ENCODE measurements at places on chromosomes 11 and 22. TPM values are rescaled to one million over a fixed set of nuclear protein-coding genes. Genes with fewer than 3 reads are reported as not detected.

FGF4 gene
- not detected for total RNA-seq

APOL5 gene
- not detected for total RNA-seq

PRG2 gene
- not detected for total RNA-seq

CASP12 gene
- 1.2 TPM for total RNA-seq

DEFB131B gene
- not detected for total RNA-seq

OR51E2 gene
- 2.5 TPM for total RNA-seq

C11orf65 gene
- total RNA-seq, result not detected

EI24 gene
- 80.3 TPM for total RNA-seq

NUP50 gene
- 15.9 TPM for total RNA-seq

SERHL2 gene
- 3.1 TPM for total RNA-seq

NRIP3 gene
- 1.8 TPM for total RNA-seq

MS4A15 gene
- total RNA-seq, result not detected

VSIG10L2 gene
- not detected for total RNA-seq

PITPNB gene
- total RNA-seq, result 94.0 TPM

OR4A5 gene
- not detected for total RNA-seq

BLID gene
- total RNA-seq, result not detected

PACS1 gene
- 32.7 TPM for total RNA-seq

MIAT gene
- 0.62 TPM for total RNA-seq

TTC36 gene
- 2.1 TPM for total RNA-seq

AQP11 gene
- total RNA-seq, result not detected

CELSR1 gene
- 4.8 TPM for total RNA-seq

TMEM126B gene
- total RNA-seq, result 40.2 TPM

NCAM1 gene
- 61.5 TPM for total RNA-seq

KCNJ1 gene
- not detected for total RNA-seq

ACCS gene
- total RNA-seq, result 4.5 TPM

KCNQ1OT1 gene
- total RNA-seq, result 0.52 TPM

DDTL gene
- not detected for total RNA-seq

TMEM86A gene
- total RNA-seq, result 5.5 TPM

GPHA2 gene
- total RNA-seq, result not detected

PLAAT5 gene
- 6.7 TPM for total RNA-seq

PLA2G3 gene
- total RNA-seq, result not detected

MYOD1 gene
- not detected for total RNA-seq

TTLL1 gene
- total RNA-seq, result 8.0 TPM

NCAPD3 gene
- total RNA-seq, result 9.2 TPM

MRGPRX3 gene
- 0.31 TPM for total RNA-seq

TOM1 gene
- total RNA-seq, result 22.3 TPM

ZNF280B gene
- 0.47 TPM for total RNA-seq

SAC3D1 gene
- 13.5 TPM for total RNA-seq

DUSP8 gene
- total RNA-seq, result 6.2 TPM

MUC6 gene
- total RNA-seq, result not detected

MRPL11 gene
- total RNA-seq, result 48.1 TPM
